ENCODE measurements at places on chromosomes 3 and 15.

- no peak for DNase-seq
Measured at GRCh38 chr3:161545824-161546223, 49.2 kb downstream of the OTOL1 start.

GRCh38 chr3:143875546-143875945 is 27.3 kb upstream of the SLC9A9 start:
- DNase-seq: no peak

GRCh38 chr3:74282202-74282601 is 332.3 kb downstream of the CNTN3 start:
- no peak for DNase-seq

- DNase-seq: no peak
Measured at GRCh38 chr15:69497076-69497475, 44.5 kb downstream of the RPLP1 start.

GRCh38 chr3:140388202-140388922 is 289.5 kb upstream of the TRIM42 start:
- DNase-seq: no peak

- no peak for DNase-seq
Measured at GRCh38 chr3:146375219-146375618, 94.1 kb downstream of the PLSCR2 start.

GRCh38 chr3:30289324-30289723 is 317.1 kb upstream of the TGFBR2 start:
- DNase-seq: no peak

- DNase-seq: no peak
Measured at GRCh38 chr3:13700889-13701288, 152.0 kb downstream of the FBLN2 start.

- no peak for DNase-seq
Measured at GRCh38 chr3:179074656-179075055, 3.0 kb upstream of the ZMAT3 start.

- DNase-seq: no peak
Measured at GRCh38 chr15:28944696-28945300, 59.0 kb downstream of the APBA2 start.

DNA sequence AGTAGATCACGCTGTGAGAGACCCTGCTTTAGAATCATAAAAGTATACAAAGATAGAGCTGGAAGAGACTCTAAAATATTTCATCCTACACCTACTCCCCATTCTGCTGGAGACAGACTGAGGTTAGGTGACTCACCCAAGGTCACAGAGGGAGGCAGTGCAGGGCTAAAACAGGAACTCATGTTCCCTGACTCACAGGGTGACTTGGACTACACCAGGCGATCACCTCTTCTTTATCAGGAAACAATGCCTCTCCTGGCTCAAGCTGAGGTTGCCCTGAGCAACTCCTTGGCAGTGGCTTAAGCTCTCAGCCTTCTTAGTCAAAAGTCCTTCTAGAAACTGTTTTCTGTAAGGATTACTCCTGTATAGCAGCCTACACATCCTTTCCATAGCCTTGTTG is 26.4 kb upstream of the TNFAIP8L3 start:
- DNase-seq: no peak

- DNase-seq: no peak
Measured at GRCh38 chr15:65902373-65902772, 33.1 kb downstream of the RAB11A start.

DNA sequence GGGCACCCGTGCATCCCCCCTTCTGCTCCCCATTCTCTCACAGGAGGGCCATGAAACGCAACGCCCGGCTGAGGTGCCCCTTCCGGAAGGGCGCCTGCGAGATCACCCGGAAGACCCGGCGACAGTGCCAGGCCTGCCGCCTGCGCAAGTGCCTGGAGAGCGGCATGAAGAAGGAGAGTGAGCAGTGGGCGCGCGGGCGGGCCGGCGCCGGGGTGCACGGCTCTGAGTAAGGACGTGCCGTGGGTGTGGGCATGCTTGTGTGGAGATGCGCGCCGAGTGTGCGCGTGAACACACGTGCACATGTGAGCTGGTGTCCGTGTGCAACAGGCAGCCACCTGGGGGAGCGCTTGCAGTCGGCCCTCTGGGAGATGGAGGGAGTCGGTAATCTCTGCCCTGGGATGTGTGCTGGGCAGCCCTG is 28.1 kb downstream of the NR1I2 start:
- no peak for DNase-seq

GRCh38 chr3:79066481-79066880 is 701.3 kb downstream of the ROBO1 start:
- DNase-seq: no peak

GRCh38 chr3:37453393-37454389 is 279.3 kb upstream of the LRRFIP2 start:
- no peak for DNase-seq

- DNase-seq: no peak
Measured at GRCh38 chr3:100129941-100130340, 15.6 kb upstream of the FILIP1L start.

DNA sequence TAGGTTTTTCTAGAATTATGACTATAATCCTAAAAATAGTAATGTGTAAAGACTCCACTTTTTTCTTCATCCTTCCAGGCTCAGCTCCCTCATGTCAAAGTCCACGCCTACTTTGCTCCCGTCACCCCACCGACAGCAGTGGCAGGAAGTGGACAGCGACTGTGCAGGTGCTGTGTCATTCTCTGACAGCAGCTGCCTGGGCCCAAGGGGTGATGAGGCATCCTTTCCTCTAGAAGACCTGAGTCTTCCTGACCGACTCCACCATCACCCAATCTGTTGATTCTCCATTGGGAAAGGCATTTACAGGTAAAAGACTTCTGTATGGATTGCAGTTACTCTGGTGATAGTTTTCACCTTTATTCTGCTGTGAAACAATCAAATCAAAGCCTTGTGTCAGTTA is 54.8 kb downstream of the UBP1 start:
- DNase-seq: peak; percentile 6

GRCh38 chr3:51559961-51560360 is 21.4 kb downstream of the RAD54L2 start:
- no peak for DNase-seq

DNA sequence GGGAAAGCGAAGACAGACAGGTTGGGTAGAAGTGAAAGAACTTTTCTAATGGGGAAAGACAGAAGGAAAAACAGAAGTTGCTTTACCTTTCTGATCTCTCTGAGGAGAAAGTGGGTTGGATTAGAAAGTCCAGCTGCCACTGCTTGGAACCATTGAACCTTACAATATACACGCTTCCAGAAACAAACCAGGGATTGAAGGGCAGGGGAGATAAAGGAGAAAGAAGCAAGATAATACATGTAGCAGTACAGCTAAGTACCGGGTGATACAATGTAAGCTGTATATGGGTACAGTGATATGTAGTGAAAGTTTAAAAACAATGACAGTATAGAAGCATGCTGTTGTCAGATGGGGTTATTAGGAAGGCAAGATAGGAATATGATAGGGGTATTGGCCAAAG is 684.4 kb downstream of the AGBL1 start:
- DNase-seq: no peak

All from stimulated activated CD8-positive, alpha-beta memory T cell treated with anti-CD3 and anti-CD28 coated beads, Interleukin-7, amount 100 ng/mL, for 24 hours (primary cell).